ENCODE measurements at places on chromosomes 11 and 22.

- DNase-seq, result no peak
Observed at GRCh38 chr11:119189393-119189792, 4.1 kb downstream of the NHERF4 start.

- no peak for DNase-seq
Observed at GRCh38 chr11:77024745-77025144, 9.5 kb upstream of the B3GNT6 start.

DNA sequence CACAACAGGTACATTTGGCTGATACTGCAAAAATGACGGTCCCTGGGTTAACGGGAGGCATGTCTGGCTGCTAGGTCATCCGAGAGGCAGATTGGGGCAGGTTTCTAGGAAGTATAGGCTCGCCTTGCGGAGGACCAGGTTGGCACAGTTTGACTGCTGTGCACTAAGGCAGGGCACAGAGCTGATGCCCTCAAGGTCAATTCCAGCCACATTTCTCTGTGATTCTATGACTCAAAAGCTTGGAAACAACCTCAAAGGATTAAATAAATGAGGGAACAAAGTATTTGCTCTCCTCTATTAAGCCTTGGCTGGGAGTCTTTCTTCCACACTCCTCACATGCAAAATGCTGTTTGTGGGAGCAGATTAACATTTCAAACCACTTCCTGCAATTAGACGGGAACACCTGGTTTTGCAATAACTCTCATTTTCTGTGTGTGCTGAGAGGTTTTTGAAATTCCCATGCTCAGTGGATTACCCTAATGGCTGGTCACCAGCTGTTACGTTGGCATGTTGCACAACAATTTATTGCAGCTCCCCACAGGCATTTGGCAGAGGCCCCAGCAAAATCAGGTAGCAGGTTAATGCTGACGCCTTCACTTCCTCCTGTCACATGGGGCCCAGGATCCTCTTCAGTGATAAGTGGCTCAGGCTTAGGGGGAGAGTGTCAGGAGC lies 61.0 kb upstream of the PLET1 start:
- no peak for DNase-seq

DNA sequence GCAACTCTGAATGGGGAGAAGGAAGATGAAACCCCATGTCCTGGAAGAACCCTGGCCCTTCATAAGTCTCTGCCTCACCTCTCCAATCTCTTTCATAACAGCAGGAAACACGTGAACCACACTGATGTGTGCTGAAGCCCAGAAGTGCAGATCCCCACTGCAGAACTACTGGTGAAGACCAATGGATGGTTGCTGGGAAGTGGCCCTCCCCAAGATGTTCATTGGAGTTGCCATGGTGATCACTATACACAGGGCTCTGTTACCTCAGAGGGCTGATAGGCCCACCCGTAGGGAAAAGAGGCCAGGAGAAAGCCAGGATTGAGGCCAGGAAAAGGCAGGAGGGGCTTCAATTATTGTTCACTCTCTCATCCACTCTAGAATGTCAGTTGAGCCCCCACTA lies 11.6 kb downstream of the TST start:
- DNase-seq, result no peak

GRCh38 chr11:113557926-113558325 lies 82.7 kb upstream of the DRD2 start:
- DNase-seq, result no peak

DNA sequence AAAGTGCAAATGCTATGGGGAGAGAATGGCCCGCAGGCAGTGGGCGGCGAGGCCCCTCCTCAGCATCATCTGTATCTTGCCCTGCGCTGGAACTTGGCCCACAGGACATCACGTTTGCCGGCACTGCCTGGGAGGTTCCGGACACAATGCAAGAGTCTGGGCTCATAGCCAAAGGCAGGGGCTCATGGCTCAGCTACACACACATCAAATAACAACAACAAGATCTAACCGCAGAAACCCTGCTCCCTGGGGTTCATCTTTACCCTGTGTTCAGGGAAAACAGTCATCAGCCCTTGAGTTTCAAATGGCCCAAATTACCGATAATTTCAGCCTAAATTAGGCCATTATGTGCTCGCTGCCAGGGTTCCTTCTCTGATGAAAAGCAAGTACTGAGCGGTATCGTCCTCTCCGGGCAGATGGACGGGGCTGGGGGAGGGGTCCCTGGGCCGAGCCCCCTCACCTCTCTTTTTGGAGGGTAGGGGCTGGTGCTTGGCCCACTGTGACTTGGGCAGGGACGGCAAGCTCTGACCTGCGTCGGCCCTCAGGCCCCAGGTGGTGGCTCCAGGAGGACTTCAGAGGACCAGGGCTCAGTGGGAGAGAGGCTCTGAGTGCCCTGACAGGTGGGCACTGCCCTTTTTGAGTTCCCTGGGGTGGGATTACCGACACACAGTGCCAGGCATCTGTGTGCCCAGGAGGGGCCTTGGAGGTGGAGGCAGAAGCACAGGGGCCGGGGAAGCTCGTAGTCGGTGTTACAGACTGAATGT lies 25.0 kb upstream of the GAL start:
- no peak for DNase-seq

DNA sequence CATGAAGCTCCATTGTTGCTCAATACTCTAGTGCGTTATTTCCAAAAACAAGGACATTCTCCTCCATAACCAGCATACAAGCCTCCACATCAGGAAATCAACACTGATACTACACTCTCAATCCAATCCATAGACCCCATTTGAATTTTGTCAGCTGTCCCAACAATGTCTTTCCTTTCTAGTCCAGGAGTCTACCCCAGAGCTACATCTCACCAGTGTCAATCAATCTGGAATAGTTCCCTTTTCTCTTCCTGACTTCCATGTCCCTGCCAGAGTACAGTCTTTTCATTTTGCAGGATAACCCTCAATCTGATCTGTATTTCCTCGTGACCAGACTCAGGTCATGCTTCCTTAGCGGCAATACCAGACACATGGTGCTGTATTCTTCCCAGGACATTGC lies 43.0 kb downstream of the TCF20 start:
- DNase-seq, result no peak

GRCh38 chr22:22728382-22728781 lies 84.0 kb downstream of the GGTLC2 start:
- no peak for DNase-seq

DNA sequence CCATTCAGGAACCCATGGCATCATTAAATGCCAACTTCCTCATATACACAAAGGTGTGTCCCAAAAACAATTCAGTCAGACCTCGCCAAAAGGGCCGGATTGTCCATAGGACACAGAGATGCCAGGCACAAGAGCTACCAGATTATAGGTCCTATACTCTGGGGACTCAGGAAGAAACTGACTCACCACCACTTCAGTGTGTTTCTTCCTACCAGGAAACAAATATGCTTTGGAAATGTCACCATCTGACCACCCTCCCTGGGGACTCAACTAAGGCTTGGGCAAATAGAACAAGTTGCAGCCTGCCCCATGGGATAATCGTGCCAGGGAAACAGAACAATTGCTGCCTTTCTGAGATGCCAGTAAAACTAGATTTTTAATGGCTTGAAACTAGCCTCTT lies 11.7 kb downstream of the POU2AF3 start:
- DNase-seq, result no peak

- no peak for DNase-seq
Observed at GRCh38 chr11:9462172-9462799, 1.5 kb downstream of the ZNF143 start.

GRCh38 chr11:109423466-109424190 lies 1.6 kb downstream of the C11orf87 start:
- DNase-seq, result no peak

DNA sequence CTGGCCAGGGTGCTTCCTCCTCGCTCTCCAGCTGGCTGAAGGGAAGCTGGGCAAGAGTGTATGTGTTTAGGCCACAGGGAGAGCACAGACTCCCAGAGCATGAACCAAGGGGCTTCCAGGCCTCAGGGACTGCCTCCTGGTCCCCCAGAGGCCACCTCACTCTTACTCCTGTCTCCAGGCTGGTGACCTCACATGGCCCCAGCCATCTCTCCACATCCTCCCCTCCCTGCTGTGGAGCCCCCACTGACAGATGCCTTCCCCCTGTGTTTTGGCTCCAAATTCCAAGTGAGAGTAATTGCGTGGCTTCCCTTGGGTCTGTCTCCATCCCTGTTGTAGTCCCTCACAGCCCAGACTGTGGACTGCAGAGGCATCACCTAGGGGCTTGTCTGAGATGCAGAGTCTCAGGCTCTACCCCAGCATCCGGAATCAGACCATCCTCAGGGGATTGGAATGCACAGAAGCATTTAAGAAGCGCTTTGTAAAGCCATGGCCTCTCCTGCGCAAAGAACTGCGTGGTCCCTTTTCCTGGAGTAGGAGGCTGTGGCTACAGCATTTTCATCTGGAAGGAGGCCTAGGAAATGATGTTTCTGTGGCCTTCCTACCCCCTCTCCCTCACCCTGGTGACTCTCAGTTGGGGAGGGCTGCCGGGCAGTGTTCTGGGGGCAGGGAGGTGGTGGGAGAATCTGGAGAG lies 91.1 kb downstream of the ATXN10 start:
- no peak for DNase-seq

DNA sequence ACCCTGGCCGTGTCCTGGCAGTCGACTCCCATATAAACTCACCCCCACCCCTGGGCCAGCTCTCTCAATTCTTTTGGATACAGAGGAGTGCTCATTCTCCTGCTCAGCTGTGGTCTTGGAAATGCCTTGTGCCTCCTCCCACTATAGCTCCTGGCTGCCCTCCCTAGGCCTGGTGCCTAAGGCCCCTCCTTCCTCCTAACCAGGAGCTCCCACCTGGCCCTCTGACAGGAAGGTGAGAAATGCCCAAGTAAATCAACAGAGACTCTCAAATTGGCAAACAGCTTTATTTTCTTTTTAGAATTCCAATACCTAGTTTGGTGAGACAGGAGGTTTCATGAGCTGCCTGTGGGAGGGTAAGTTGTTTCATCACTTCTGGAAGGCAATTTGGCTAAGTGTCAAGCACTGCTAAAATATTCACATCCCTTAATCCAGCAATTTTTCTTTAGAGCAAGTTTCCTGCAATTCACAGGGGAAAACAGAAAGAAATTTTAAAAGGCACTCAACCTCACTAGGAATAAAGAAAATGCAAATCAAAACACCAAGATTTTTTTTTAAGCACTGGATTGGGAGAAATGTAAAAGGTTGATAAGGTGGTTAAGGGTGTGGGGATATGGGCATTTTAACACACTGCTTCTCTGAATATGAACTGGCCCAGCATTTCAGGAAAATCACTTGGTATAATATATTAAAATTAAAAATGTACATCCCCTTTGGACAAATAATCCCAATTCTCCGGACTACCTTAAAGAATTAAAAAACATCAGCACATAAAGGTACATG lies 209.7 kb upstream of the ARHGAP20 start:
- DNase-seq, result no peak

DNA sequence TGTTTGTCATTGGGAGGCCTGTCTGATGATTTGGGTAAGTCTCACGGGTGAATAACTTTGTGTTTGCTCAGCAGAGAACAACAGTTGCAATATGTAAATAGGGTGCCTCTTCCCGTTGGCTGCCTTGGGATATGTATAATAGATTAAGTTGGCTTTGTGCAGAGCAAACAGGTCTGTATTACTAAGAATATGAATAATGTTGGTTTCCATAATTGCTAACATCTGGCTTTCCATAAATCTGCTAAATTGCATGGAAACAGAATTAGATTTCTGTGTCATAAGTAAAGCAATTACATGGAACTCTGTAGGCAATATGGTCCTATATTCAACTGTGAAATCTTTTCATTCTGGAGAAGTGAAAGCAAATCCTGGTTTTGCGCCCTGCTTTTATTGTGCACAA lies 636.0 kb upstream of the ANO5 start:
- no peak for DNase-seq

DNA sequence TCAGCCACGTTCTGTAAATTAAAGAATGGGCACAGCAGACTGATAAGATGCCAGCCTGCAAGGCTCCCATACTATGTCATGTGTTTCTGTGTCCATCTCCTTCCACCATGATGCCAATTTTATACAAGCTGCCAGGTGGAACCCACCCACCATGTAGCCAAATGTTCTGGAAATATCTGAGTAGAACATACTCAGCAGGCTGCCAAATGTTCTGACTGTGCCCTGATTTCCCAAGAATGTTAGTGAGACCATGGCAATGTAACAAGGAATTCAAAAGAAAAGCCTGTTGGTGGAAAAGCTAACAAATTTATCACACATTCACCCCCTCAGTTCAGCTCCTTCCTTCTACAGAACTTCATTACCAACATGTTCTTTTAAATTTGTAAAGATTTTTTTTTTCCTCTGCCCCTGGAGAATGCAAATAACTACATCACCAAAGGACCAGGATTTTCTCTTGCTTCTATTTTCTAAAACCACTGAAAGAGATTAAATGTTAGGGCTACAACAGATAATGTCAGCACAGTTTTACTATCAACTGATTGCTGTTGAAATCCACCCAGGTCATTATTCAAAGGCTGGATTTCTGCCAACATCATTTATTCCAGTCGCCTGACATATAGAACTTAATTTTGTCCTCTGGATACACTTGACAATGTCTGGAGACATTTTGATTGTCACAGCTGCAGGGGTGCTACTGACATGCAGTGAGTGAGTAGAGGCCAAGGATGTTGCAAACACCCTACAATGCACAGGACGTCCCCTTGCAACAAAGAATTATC lies 3.1 kb downstream of the DMC1 start:
- no peak for DNase-seq

DNA sequence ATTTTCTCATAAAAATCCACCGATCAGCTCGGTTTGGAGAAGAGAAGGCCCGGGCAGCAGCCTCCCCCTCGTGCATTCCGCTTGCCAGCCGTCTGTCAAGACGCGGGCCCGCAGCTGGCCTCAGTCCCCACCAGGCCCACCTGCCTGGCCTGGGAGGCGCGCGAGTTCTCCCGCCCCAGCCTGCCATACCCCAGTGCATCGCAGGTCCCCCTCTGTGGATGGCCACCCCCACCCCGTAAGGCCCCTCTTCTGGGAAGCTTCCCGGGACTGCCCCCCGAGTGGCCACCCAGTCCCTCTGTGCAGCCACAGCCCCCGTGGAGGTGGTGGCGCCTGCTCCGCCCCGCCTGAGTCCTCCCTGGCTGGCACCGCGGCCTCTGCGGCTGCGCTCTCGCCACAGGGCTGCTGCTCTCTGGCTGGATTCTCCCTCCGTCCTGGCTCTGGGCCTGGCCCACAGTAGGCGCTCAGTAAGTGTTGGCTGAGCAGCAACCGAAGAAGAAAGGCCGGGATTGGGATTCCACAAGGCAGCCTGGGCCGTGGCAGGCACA lies 74.0 kb upstream of the TCF20 start:
- DNase-seq, result no peak

DNA sequence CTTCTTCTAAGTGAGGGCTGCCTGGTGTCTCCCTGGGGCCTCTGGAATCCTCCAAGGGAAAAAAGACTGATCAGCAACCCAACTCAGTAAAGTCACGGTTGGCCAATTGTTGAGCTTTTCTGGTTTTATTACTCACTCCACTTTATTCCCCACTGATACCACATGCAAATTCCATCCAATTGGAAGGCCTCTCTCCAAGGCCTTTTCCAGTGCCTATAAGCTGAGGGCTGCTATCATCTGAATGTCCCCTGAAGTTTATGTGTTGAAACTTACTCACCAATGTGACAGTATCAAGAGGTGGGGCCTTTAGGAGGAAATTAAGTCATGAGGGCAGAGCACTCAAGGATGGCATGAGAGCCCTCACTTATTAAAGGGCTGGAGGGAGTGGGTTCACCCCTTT lies 463.3 kb downstream of the BUD13 start:
- DNase-seq, result no peak

- no peak for DNase-seq
Observed at GRCh38 chr11:117127171-117127901, 16.8 kb upstream of the PAFAH1B2 start.

Data from activated CD4-positive, CD25-positive, alpha-beta regulatory T cell treated with anti-CD3 and anti-CD28 coated beads, Interleukin-2, amount 50 U/mL, for 16 hours (primary cell).